ENCODE measurements at places on chromosomes 1 and 21.

- DNase-seq = no peak
Measured at GRCh38 chr1:56696663-56697062, 51.5 kb downstream of the PRKAA2 start.

DNA sequence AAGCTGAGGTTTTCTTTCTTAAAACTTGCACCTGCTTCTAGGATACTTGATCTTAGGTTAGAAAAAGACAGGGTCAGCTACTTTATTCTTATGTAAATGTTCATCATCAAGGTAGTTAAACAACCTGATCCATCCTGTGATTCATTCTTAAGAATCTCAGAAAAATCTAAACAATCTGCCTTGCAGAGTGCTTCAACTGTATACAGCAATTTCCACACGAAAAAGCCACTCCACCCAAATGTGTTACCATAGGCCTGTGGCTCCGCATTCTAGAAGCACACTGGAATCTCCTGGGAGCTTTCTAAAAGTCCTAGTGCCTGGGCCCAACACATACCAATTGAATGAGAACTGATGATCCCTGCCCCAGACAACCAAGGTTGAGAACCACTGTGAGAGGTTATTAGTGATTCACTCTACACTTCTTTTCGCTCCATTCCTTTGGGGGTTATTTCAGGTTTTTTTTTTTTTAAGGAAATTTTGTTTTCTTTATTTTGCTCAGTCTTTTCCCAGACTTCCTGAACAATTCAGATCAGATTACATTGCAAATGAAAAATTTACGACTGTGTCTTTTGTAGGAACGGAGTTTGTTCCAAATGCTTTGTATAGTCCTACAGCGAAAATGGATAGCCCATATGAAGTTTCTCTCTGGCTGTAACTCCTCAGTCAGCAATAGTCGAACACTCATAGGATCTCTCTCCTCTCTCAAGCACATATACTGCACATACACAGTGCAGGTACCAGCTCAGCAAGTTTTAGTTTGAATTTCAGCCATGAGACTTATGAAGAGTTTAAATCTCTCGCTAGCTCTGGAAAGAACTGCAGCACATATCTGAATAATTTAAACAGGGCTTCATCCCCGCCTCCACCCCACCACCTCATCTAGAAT, 16.1 kb downstream of the SMYD2 start:
- DNase-seq = no peak

DNA sequence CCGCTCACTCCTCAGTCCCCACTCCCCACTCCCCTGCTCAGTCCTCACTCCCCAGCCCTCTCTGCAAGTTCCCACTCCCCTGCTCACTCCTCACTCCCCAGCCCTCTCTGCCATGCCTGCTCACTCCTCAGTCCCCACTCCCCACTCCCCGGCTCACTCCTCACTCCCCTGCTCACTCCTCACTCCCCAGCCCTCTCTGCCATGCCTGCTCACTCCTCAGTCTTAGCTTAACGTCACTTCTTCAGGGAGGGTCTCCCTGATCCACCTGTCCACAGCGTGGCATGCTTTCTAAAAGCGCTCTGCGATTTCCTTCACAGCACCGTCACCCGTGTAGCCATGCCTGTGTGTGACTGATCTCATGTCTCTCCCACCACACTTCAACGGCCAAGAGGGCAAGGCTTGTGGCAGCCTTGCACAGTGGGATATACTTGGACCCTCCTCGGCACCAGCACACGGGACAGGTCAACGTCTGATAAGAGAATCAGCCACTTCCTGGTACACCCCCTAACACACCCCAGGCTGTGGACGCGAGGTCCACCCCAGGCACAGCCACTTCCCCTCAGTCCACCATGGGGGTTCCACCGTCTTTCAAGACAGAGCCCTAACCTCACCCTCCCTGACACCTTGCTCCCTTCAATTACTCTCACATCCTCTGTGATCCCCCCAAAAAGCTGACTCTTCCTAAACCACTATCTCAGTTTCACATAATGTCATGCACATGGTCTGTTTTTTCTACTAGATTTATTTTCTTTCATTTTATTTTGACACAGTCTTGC, 14.0 kb downstream of the PRDM15 start:
- no peak for DNase-seq

- no peak for DNase-seq
Measured at GRCh38 chr1:14820295-14821085, 222.0 kb downstream of the KAZN start.

GRCh38 chr1:64440183-64440826, 29.6 kb upstream of the CACHD1 start:
- DNase-seq = no peak

GRCh38 chr1:182718311-182718710, 33.9 kb upstream of the RGS8 start:
- no peak for DNase-seq

DNA sequence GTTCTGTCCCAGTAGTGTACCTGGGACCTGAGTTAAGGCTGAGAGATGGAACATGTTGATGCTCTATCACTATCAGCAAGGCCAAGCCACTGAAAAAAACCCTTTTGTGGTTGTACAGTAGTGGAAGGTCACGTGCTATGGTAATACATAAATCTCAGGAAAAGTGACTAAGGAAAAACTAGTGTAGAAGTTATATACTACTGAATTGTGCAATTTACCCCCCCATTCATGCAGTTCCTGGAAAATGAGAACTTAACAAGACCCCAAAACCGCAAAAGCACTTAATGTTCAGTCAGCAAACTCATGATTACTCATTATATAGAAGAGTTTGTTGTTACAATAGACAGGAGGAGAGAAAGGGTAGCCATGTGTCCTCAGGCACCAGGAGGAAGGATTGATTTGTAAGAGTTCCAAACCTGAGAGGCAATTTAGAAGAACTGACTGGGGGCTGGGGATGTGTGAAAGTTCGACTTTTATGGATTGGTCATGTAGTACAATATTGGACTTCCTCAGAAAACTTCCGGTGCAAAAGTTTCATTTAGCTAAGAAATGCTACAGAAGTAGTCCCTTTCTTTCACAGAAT, 91.6 kb downstream of the RGL1 start:
- DNase-seq = no peak

- DNase-seq = no peak
Measured at GRCh38 chr1:69073176-69073575, 494.5 kb upstream of the LRRC7 start.

GRCh38 chr1:42379794-42380585, 602 bp upstream of the RIMKLA start:
- peak; percentile 11 for DNase-seq

GRCh38 chr1:170768929-170769328, 105.0 kb downstream of the PRRX1 start:
- DNase-seq = no peak

DNA sequence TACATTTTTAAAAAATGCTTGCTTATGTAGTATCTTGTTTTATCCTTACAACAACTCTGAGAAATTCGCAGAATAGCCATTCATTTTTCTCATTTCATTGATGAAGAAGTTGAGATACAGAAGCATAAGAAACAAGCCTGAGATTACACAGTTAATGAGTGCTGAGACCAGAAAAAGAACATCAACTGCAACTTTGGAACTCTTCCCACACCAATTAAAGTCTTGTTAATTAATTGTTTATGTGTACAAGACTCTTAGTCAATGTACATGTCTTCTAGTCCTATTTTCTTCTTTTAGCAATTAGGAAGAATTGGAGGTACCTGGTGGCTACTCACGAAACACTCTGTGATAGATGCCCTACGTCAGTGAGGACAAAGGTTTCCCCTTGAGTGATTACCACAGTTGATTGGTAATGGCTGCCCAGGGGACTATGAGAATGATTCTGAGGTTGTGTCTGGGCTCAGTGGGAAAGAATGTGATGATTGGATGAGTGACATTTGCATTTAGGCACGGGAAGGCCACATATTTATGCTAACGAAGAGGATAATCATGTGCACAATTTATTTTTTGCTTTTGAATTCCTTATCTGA, 187.4 kb upstream of the KCNK2 start:
- DNase-seq = no peak

- no peak for DNase-seq
Measured at GRCh38 chr1:48115835-48116234, 106.7 kb upstream of the SLC5A9 start.

Measured in activated naive CD4-positive, alpha-beta T cell treated with anti-CD3 and anti-CD28 coated beads, Interleukin-2, amount 50 U/mL, for 16 hours (primary cell).